Forelimb muscle (tissue), 1 donor: ENCODE measurements at places on chromosomes 11 and 22. TPM values are rescaled to one million over a fixed set of nuclear protein-coding genes. Genes with fewer than 3 reads are reported as not detected.

Gene GUCY1A2
- 5.7 TPM for polyA plus RNA-seq

Gene ASCL2
- polyA plus RNA-seq, result 0.10 TPM

DNA sequence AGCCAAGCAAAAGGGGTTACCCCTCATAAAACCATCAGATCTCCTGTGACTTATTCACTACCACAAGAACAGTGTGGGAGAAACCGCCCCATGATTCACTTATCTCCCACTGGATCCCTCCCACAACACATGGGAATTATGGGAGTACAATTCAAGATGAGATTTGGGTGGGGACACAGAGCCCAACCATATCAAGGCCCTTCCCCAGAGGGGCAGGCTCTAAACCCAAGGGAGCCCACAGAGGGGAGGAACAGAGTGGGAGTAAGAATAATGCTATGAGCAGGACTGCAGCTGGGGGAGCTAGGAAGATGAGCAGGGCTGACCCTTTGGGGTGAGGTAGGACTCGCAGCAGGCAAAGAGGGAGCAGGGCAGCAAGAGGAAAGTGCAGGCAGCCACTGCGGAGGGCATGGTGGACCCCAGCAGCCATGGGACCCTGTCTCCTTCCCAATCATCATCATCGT is 59.3 kb downstream of the CD82 start:
- DNase-seq, result no peak

DNA sequence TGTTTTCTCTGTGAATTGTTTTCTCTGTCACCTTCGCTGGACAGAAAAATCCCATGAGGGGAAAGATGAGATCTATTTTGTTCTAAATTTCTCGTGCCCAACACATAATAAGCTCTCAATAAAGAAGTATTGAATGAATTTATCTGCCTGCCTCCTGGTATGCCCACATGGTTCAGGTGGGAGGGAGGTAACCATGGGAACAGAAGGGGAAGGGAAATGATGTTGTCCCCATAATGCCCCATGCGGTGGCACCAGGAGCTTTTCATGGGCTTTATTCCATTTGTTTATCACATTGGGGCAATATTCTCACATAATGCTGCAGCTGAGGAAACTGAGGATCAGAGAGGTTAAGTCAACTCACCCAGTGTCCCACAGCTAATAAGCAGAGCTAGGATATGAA is 8.7 kb downstream of the USH1C start:
- DNase-seq, result no peak

GRCh38 chr11:7898666-7899283 is 32.3 kb downstream of the OR10A6 start:
- DNase-seq, result no peak

DNA sequence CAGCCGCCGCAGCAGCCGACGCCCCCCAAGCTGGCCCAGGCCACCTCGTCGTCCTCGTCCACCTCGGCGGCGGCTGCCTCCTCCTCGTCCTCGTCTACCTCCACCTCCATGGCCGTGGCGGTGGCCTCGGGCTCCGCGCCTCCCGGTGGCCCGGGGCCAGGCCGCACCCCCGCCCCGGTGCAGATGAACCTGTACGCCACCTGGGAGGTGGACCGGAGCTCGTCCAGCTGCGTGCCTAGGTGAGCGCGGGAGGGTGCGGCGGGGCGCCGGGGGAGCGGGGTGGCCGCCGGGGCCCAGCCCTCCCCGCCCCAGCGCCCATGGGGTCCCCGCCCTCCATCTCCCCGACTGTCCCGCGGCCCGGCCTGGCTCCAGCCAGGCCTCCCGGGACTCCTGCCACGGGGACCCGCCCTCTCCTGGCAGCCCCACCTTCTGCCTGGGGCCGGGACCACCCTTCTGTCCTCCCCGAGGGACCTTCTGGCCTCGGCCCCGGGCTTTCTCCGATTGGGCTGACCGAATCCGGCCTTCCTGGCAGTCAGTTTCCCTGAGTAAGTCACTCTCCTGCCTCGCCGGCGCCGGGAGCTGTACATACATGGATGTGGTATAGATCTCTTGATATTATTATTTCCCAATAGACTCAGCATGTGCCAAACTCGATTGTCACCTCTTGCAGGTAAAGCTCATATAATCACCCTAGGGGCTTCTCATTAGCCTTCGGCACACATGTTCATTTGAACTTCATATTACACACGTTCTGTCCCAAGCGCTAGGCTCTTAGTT is 720 bp downstream of the PACS1 start:
- DNase-seq, result no peak

DNA sequence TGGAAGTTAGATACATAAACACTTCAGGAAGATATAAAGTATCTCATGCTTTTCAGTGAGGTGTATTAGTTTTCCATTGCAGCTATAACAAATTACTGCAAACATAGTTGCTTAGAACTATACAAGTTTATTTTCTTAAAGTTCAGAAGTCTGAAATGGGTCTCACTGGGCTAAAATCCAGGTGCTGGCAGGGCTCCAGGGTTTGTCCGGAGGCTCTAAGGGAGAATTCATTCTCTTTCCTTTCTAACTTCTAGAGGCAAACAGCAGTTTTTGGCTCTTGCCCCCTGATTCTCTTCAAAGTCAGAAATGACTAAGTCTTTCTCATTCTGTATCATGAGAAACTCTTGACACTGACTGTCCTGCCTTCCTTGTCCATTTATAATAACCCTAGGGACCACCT is 138.8 kb downstream of the AASDHPPT start:
- no peak for DNase-seq

GRCh38 chr11:93216511-93217101 is 18.8 kb upstream of the SLC36A4 start:
- DNase-seq, result no peak

Gene NXPE2
- 0.16 TPM for polyA plus RNA-seq

Gene BIK
- not detected for polyA plus RNA-seq

DNA sequence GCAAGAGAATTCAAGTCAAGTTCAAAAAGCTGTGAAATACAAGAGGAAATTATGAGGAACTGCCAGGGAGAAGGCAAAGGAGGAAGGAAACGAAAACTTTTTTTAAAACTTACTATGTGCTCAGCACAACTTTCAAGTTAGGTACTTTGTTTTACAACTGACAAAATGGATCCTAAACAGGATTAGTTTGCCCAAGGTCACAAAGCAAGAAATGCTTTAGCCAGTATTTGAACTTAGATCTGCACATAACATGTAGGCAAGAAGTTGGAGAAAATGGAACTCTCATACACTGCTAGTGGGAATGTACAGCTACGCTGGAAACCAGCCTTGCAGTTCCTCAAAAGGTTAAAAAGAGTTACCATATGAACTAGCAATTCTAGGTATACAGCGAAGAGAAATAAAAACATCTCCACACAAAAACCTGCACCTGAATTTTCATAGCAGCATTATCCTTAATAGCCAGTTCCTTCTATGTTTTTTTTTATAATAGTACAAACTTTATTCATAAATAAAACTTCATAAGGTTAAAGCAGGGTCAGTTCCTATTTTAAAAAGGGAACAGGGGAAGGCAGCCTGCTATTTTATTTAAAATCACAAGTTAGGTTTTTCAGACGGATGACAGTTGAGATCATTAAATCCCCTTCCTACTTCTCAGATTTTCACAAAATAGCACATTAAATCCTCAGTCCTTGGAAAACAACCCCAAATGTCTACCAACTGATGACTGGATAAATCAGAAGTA is 19.2 kb downstream of the DDX6 start:
- DNase-seq, result no peak

- DNase-seq, result no peak
These were observed 87.9 kb downstream of the INSC start for GRCh38 chr11:15202626-15203025.

Gene SYT7
- 3.3 TPM for polyA plus RNA-seq

DNA sequence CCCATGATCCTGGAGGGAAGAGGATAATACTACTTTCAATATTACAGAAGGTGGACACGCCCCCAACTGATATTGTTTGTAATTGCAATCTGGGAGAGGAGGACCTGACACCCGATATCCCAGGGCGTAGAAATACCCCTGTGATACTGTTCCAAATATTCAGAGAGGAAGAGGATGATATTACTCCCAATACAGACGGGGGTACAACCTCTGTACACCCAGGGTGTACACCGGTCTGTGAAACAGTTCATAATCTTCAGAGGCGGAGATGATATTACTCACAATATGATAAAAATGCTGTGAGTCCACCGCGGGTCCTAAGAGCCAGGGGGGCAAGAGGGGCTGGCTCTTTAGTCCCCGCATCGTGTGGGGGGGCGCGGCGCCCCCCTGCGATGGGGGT is 57.2 kb upstream of the ALDH3B2 start:
- no peak for DNase-seq

DNA sequence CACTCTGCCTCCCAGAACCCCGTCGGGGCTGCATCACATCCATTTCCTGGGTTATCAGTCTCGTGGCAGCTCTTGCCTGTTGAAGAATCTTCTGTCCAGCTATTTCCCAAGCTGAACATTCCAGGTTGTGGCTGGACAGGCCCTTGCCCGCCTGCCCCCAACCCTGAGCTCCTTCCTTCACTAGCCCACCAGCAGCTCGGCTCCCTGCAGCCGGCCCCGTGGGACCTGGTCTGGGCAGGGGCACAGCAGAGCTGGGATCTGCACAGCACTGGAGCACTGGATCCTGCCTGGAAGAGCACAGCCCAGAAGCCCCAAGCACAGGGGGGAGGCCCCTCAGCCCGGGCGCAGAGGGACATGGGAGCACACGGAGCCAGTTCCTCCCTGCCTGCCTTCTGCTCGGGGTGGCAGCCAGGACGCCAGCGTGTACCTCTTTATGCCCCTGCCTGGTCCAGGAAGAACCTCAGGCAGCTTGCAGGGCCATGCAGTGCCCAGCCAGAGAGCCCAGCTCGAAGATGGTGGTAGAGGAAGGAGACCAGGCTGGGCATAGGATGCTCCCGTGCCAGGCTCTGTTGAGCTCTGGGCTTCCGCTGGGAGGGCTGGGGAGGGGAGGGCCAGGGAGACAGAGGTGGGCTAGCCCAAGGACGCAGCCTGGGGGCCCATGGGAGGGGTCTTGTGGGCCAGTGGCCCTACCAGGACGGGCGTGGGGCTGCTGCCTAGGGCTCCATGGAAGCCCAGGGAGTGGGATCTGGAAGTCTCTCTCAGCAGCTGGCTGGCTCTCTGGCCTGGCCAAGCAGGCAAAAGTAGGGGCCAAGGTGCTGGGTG is 16.6 kb upstream of the GNB1L start:
- DNase-seq, result no peak

DNA sequence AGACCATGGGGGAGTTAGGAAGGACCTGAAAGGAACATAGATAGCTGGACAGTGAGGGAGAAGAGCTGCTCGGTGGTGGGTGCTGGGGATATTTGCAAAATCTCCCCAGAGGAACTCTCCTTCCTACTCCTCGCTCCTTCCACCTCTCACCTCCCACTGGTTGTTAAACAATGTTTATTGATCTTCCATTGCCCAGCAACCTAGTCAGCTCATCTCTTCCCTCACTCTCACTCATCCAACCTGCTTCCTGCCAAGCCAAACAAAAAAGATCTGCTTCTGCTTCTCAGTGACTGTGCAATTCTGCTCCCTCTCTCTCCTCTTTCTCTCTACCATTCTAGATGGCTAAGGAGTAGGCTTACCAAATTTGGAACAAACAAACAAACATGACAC is 115.0 kb downstream of the SLC1A2 start:
- no peak for DNase-seq

- DNase-seq, result no peak
These were observed 10.3 kb downstream of the UBASH3B start for GRCh38 chr11:122665861-122666260.

DNA sequence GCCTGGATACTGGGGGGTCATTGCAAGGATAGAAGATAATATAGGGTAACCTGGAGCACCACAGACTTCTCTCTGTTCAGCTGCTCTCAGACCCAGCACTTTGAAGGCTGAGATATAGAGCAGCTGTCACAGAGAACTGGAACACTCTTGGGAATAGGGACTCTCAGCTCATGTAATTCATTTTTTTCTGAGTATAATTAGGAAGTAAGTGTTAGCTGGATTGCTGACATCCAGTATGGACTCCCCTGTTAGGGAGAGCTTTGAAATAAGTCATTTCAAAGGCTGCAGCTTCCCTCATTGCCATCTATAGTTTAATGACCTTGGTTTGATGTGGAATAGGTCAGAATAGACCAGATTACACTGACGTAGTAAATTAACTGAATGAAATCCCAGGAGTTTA is 120.8 kb upstream of the POU2AF2 start:
- DNase-seq, result no peak

DNA sequence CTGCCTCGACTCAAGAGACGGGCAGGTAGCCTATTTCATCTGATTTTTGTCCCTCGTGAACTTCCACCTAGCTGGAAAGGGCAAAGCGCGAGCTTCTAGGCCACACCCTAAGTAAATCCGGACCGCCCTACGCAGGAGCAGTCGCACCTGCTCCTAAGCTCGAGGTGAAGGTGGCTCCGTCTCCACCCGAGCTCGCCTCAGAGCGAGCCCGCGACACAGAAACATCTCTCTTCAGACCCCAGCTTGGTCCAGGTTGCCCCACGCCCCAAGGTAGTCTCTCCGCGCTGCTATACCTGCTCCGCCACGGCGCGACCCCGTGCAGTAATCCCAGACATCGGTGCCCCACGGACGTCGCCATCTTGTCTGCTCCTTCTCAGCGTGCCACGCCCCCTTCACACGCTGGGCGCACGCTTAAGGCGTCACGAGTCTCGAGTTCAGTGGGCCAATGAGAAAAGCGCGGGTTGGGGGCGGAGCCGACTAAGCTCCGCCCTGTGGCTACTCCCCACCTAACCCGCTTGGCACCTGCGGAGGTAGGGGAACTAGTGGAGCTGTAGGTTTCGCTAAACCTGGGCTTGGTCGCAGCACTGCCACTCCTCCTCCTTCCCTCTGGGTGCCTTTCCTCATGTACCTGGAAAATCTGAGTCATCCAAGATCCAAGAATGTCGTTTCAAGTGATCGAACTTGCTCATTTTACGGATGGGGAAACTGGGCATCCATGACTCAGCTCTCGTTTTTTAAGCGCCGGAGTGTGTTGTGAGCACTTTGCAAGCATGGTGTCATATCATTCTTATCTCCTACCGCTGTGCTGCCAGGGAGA is at the start of gene PISD:
Gene PISD, minus strand, starts transcription at position 365 of the 817 bp plus-strand sequence. Its CDS starts 7 bp downstream, at position 358.
- peak; percentile 91 for DNase-seq
